Upper lobe of right lung (tissue), 1 donor: ENCODE measurements at places on chromosomes 13 and 19. TPM values are rescaled to one million over a fixed set of nuclear protein-coding genes. Genes with fewer than 3 reads are reported as not detected.

- H3K4me3 ChIP-seq = no peak overlapping the region
- DNase-seq = no peak
- peaks cover 82% of the 10 kb centered on the region for H3K36me3 ChIP-seq
- H3K4me1 ChIP-seq = no peaks in the 10 kb centered on the region
- H3K27ac ChIP-seq = no peak overlapping the region
Measured at GRCh38 chr13:110152351-110152750, 154.6 kb downstream of the COL4A1 start.

GRCh38 chr13:70394031-70394548, 285.8 kb upstream of the KLHL1 start:
- H3K36me3 ChIP-seq = no peaks in the 10 kb centered on the region
- H3K27me3 ChIP-seq = no peaks in the 10 kb centered on the region
- H3K4me3 ChIP-seq = no peak overlapping the region
- no peak overlapping the region for H3K27ac ChIP-seq
- DNase-seq = no peak

The CEACAM20 gene
- total RNA-seq = 0.35 TPM

The TEX30 gene
- total RNA-seq = 5.8 TPM

DNA sequence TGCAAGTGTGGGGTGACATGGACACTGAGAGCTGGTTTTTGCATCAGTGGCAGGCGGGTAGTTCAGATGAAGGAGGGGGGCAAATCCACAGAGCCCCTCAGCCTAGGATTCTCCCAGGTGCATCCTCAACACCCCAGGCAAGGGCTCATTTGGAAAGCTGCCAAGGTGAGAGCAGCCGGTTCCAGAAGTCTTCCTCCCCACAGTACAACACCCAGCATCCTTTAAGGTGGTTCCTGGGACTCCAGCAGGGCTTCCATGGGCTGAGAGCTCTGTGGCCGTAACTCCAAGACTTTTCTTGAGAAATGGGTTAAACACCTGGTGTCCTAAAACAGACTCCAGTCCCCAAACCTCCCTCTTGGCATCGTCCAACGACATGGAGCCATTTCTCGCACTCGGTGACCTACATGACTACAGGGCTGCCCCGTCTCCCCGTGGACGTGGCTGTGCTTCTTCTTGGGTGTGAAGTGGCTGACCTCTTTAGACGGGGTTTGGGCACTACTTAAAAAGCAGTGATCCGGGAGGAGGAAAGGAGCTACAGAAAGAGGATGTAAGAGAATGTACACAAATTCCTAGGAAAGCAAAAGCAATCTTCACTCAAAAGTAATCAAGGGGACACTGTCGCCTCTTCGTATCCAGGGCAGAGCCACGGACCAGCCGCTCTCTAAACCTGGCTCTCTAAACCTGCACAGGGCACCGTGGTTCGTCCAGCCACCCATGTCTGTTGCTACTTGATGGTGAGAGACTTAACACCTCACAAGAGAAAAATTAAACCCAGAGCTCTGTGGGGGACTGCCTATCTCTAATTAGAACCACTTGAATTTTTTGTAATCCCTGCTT, 25.5 kb downstream of the RANBP3 start:
- peaks cover 81% of the 10 kb centered on the region for H3K4me1 ChIP-seq
- no peak for DNase-seq
- H3K27ac ChIP-seq = peak overlapping the region; percentile 52

DNA sequence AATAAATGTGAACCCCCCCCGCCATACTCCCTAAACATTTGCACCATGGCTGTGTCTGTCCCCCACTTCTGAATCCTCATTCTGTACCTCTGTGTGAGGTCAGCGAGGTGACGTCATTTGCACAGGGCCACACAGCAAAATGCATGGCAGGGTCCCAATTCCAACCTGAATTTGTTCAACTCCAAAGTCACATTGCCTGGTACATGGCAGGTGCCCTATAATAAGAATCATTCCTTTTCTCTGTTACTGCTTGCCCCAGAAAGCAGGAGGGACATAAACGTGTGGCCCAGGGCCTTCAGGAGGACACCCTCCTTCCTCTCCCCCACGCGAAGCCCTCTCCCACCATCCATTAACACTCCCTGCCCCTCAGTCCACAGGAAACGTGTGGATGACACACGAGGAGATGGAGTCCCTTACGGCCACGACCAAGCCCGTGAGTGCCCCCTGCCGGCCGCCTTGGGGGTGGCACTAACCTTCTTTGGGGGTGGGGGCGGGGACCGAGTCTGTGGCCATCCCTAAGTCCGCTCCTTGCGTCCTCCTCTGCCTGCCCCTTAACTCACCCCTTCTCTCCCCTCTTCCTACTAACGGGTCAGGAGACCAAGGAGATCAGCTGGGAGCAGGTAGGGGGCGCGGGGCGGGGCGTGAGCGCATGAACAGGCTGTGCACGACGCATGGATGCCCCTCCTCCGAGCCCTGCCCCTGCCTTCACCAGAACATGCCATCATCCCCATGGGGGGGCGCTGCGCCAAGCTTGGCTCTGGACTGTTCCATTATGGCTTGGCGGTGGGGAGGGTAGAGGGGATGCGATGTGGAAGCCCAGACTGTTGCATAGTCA, 9.4 kb downstream of the HRC start:
- peaks cover 23% of the 10 kb centered on the region for H3K4me1 ChIP-seq
- H3K36me3 ChIP-seq = no peaks in the 10 kb centered on the region
- no peaks in the 10 kb centered on the region for H3K27me3 ChIP-seq

- no peak for DNase-seq
- no peaks in the 10 kb centered on the region for H3K36me3 ChIP-seq
- H3K27me3 ChIP-seq = no peaks in the 10 kb centered on the region
- H3K4me3 ChIP-seq = no peak overlapping the region
Measured at GRCh38 chr13:113121183-113121927, 1.2 kb upstream of the F10 start.

DNA sequence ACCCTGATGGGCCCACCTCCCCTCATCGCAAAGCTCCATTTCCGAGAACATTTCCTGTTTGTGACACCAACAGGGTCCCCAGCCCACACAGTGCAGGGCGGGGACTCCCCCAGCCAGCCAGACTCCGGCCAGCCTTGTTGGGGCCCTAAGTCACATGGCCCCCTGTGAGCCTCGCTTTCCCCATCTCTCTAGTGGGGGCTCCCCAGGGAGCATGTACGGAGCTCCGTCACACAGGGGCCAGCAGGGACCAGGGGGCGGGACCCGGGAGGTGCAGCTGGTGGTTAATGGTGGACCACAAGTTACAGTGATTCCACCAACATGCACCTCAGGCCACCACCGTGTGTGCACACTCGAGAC, 1.7 kb downstream of the TBXA2R start:
- H3K4me1 ChIP-seq = peaks cover 33% of the 10 kb centered on the region
- H3K36me3 ChIP-seq = no peaks in the 10 kb centered on the region
- no peaks in the 10 kb centered on the region for H3K27me3 ChIP-seq
- no peak overlapping the region for H3K27ac ChIP-seq

The PABPC3 gene
- 0.12 TPM for total RNA-seq

- H3K4me1 ChIP-seq = peaks cover 8% of the 10 kb centered on the region
- no peaks in the 10 kb centered on the region for H3K27me3 ChIP-seq
- DNase-seq = no peak
- H3K27ac ChIP-seq = no peak overlapping the region
- H3K4me3 ChIP-seq = no peak overlapping the region
Measured at GRCh38 chr19:1933244-1933643, 7.7 kb upstream of the CSNK1G2 start.

- DNase-seq = peak; percentile 71
- peak overlapping the region; percentile 77 for H3K27ac ChIP-seq
- no peaks in the 10 kb centered on the region for H3K36me3 ChIP-seq
- H3K4me1 ChIP-seq = no peaks in the 10 kb centered on the region
Measured at GRCh38 chr13:71866335-71867130, 471 bp downstream of the DACH1 start.

The LRG1 gene
- 15.9 TPM for total RNA-seq

- H3K4me1 ChIP-seq = peaks cover 32% of the 10 kb centered on the region
- H3K36me3 ChIP-seq = no peaks in the 10 kb centered on the region
- no peaks in the 10 kb centered on the region for H3K27me3 ChIP-seq
- peak overlapping the region; percentile 92 for H3K27ac ChIP-seq
- H3K4me3 ChIP-seq = peak overlapping the region; percentile 72
Measured at GRCh38 chr19:45886427-45887199, 672 bp upstream of the IRF2BP1 start.

DNA sequence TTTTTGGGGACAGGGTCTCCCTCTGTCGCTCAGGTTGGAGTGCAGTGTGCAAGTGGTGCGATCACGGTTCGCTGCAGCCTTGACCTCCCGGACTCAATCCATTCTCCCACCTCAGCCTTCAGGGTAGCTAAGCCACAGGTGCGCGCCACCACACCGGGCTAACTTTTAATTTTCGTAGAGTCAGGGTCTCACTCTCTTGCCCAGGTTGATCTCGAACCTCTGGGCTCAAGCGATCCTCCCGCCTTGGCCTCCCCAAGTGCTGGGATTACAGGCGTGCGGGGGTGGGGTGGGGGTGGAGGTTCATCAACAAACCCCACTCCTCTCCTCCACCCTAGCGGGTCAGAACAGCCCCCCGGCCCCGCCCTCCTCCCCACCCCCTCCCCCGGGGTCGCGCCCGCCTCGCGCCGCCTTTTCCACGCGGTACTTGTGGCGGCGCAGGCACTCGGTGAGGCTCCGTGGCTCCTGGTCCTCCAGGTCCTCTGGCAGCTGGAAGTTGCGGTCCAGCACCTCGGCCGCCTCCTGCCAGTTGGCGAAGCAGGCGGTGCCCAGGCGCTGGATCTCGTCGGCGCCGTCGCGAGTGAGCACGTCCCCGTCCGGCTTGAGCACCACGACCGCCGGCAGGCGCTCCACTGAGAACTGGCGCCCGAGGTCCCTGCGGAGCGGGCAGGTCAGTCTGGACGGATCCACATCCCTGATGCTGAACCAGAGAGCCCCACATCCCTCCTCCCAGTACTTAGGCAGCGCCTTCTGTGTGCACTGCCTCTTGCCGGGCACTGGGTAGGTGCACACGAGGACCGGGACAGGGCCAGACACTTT, 5.2 kb downstream of the NXNL1 start:
- no peak overlapping the region for H3K27ac ChIP-seq
- no peaks in the 10 kb centered on the region for H3K36me3 ChIP-seq
- H3K4me3 ChIP-seq = no peak overlapping the region
- H3K4me1 ChIP-seq = no peaks in the 10 kb centered on the region
- DNase-seq = peak; percentile 70

- no peak for DNase-seq
- H3K36me3 ChIP-seq = no peaks in the 10 kb centered on the region
- H3K4me3 ChIP-seq = no peak overlapping the region
- no peak overlapping the region for H3K27ac ChIP-seq
Measured at GRCh38 chr13:111974341-111974640, 92.7 kb upstream of the SOX1 start.

GRCh38 chr19:11581740-11582139, 4.3 kb upstream of the ACP5 start:
- H3K4me3 ChIP-seq = peak overlapping the region; percentile 16
- DNase-seq = no peak
- H3K36me3 ChIP-seq = no peaks in the 10 kb centered on the region

The SCN1B gene
- total RNA-seq = 8.7 TPM

The NHLRC3 gene
- total RNA-seq = 28.8 TPM

- peak overlapping the region; percentile 90 for H3K27ac ChIP-seq
- H3K27me3 ChIP-seq = no peaks in the 10 kb centered on the region
- peaks cover 15% of the 10 kb centered on the region for H3K4me1 ChIP-seq
- DNase-seq = peak; percentile 88
Measured at GRCh38 chr13:46553886-46554858, 1.2 kb downstream of the LRCH1 start.

DNA sequence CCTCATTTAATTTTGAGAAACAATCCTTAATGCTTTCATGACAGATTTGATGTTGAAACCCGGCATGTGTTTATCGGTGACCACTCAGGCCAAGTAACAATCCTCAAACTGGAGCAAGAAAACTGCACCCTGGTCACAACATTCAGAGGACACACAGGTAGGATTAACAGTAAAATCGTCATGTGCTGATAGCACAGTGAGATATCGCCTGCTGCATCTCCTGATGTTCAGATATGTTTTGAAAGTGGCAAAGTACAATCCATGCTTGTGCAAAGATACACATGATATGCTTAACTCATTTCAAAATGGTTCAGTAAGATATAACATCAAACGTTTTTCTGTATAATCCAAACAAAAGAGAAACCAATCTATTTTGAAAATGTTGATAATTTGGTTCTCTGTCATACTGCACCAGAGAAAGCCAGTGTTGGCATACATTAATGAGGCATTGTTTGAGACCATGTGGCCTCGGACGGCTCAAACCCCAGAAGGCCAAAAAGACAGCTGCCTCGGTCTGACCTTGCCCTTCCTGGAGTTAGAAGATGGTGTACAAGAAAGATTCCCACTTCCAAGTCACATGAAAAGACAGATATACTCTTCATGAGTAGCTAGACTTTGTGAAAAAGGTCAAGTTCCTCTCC, 76.2 kb downstream of the DHRS12 start:
- no peak overlapping the region for H3K27ac ChIP-seq
- H3K27me3 ChIP-seq = no peaks in the 10 kb centered on the region
- DNase-seq = no peak

GRCh38 chr13:28043224-28043623, 54.7 kb upstream of the URAD start:
- no peak overlapping the region for H3K27ac ChIP-seq
- no peak for DNase-seq
- no peaks in the 10 kb centered on the region for H3K27me3 ChIP-seq
- H3K36me3 ChIP-seq = no peaks in the 10 kb centered on the region
- H3K4me3 ChIP-seq = no peak overlapping the region

GRCh38 chr13:24033527-24034302, 126.8 kb upstream of the SPATA13 start:
- no peak for DNase-seq
- peak overlapping the region; percentile 74 for H3K27ac ChIP-seq
- H3K4me3 ChIP-seq = no peak overlapping the region

The ZNF66 gene
- total RNA-seq = 6.7 TPM
